SK-N-SH (cell line): ENCODE measurements at places on chromosomes 7 and 10. TPM values are rescaled to one million over a fixed set of nuclear protein-coding genes. Genes with fewer than 3 reads are reported as not detected.
A peak's percentile ranks its signal among the peaks of the same experiment; 100 is the strongest.

GRCh38 chr7:25118048-25118753, 6.9 kb downstream of the CYCS start:
- H3K36me3 ChIP-seq: peaks cover 25% of the 10 kb centered on the region
- H3K27me3 ChIP-seq: no peaks in the 10 kb centered on the region
- no peak overlapping the region for H3K4me3 ChIP-seq
- no peak for DNase-seq
- no peaks in the 10 kb centered on the region for H3K4me1 ChIP-seq

GRCh38 chr7:28195910-28196620, 15.5 kb upstream of the JAZF1 start:
- no peaks in the 10 kb centered on the region for H3K36me3 ChIP-seq
- DNase-seq: no peak
- H3K4me1 ChIP-seq: peaks cover 2% of the 10 kb centered on the region; the same call in 1 of the 2 replicates
- H3K4me3 ChIP-seq: no peak overlapping the region

- no peak overlapping the region for H3K4me3 ChIP-seq
- H3K27me3 ChIP-seq: no peaks in the 10 kb centered on the region
- peak overlapping the region; percentile 34; the same call in 1 of the 2 replicates for H3K27ac ChIP-seq
Observed at GRCh38 chr10:102752934-102753664, 9.4 kb downstream of the WBP1L start.

- H3K4me1 ChIP-seq: no peaks in the 10 kb centered on the region
- no peaks in the 10 kb centered on the region for H3K27me3 ChIP-seq
- H3K36me3 ChIP-seq: no peaks in the 10 kb centered on the region
- H3K4me3 ChIP-seq: no peak overlapping the region
- H3K27ac ChIP-seq: no peak overlapping the region
Observed at GRCh38 chr10:121675344-121675743, 77.1 kb upstream of the FGFR2 start.

- H3K27ac ChIP-seq: no peak overlapping the region
- H3K27me3 ChIP-seq: peaks cover 51% of the 10 kb centered on the region
- DNase-seq: no peak
- H3K36me3 ChIP-seq: no peaks in the 10 kb centered on the region
Observed at GRCh38 chr7:99987846-99988245, 12.0 kb upstream of the AZGP1 start.

GRCh38 chr7:116918704-116919103, 34.6 kb upstream of the ST7 start:
- no peaks in the 10 kb centered on the region for H3K4me1 ChIP-seq
- no peaks in the 10 kb centered on the region for H3K27me3 ChIP-seq
- H3K36me3 ChIP-seq: peaks cover 32% of the 10 kb centered on the region

TLX1 gene
- 0.02 TPM in 1 of 2 replicates, not detected in the other for polyA plus RNA-seq
